ENCODE measurements at places on chromosomes 6 and 20.

DNA sequence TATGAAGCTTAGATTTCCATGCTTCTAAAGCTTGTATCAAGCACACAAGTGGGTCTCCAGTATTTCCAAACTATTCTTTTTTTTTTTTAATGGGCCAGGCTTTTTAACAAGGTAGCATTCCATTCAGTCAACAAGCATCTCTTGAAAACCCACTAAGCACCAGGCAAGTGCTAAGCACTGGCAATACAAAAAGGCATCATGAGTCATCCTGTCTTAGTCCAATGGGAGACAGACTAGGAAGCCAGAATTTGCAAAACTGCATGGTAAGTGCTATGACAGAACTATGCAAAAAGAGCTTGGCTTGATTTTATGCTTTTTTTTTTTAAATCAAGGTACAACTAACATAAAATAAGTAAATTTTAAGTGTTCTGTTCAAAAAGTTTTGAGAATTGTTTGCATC, 109.3 kb upstream of the DST start:
- DNase-seq = peak; percentile 12

GRCh38 chr6:137949686-137950390, 82.8 kb downstream of the TNFAIP3 start:
- no peak for DNase-seq

- no peak for DNase-seq
These were observed 246.1 kb downstream of the RIMS1 start for GRCh38 chr6:72132427-72132826.

DNA sequence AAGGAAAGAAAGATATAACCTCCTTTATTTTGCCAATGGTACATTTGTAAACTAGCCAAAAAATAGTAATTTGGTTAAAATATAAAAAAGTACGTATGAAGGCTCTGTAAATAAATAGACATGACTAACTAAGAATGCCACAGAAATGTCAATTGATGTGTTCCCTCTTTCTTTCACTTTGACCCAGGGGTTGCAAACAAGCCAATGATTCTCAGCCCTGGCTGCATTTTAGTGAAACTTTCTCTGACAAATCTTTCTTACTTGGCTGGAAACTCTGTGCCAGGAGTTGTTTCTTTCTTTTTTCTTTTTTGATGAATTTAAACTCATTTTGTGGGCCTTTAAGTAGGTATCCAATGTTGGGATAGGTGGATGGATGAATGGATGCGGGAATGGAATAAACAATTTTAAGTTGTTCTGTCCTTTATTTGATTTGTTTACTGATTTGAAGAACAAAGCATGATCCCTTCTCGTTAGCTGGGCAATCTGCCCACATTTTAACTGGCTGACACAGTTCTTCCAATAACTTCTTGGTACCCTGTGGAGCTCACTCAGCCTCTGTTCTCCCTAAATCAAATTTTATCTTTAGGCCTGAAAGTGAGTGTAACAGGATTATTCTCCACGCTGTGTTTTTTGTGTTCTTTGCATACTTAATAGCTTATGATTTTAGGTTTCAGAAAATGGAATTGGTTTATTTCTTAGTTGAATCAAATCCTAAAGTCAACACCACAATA, 58.6 kb upstream of the GCLC start:
- no peak for DNase-seq

DNA sequence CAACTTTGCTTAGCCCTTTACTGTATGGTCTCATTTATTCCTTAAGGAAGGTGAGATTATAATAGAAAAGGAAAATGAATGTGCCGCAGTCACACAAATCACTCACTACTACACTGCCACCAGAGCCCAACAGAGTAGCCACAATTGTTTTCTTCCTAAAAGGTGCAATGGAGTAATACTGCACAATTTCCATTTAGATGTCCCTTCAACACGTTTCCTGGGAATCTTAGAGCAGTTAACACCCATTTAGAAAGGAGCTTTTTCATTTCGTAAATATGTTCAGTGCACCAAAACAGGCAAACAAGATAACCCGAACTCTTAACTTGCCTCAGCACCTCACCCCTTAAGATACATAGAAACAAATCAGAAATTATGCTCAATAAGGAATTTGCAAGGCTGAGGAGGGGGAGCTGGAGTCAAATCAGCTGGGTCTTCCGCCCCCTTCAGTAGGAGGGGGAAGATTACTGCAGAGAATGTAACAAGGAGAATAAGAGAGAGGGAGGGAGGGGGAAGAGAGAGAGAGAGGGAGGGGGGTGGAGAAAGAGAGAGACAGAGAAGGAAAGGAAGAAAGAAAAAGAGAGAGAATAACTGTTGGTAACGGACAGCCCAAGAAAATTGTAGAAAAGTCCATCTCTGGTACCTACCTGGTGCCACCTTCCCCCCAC, 155.5 kb downstream of the BCAS1 start:
- no peak for DNase-seq

DNA sequence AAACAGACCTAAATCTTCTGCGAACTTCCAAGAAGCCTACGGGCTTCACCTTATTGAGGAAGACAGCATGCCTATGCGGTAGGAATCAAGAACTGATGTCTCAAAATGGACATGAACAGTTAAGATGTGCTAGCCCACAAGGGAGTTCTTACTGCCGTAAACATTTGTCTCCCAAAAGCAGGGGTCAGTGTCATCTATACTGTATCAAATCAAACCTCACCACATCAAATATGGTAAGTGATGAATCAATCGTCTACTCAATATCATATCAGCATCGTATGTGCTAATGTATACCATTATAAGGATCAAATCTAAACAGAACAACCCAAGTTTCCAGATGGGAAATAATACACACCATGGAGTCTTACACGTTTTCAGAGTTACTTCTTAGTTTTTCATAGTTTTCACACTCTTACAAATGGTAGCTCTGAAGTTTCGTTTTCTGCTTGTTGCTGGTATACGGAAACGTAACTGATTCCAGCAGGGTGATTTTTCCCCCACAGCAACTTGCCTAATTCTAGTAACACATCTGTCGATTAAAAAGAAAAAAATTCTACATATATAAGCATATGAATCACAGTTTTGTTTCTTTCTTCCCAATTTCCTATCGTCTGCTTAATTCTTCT, 12.6 kb downstream of the RRBP1 start:
- no peak for DNase-seq

- no peak for DNase-seq
These were observed 247.8 kb upstream of the CHD6 start for GRCh38 chr20:41865938-41866337.

GRCh38 chr6:146543940-146544615, 445 bp downstream of the RAB32 start:
- DNase-seq = no peak

DNA sequence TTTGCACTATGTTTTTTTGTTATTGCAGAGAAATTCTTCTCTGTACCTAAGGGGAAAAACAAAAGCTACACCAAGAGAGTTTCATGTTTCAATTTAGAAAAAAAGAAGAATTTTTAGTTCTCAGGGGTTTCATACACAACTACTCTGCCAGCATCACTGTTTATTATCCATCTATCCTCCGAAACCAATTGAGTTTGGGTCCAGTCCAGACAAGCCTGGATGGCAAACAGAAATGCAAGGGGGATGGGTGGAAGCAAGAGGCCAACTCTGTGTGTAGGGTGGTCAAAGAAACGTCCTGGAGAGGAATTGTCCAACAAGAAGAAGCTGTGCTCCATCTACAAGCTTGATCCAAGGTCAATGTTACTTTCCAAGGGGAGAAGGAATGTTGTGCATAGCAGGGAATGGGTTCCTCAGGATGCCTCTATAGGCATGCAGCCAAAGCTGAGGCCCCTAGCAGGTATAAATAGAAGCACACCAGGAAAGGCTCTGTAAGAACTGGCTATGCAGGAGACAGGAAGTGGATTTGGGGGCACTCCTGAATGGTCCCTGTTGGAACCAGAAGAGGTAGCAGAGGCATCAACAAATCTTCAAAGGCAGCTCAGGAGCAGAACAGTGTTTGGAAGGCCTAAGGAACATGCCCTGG, 64.4 kb downstream of the FILIP1 start:
- DNase-seq = no peak

- DNase-seq = no peak
These were observed 17.2 kb upstream of the FOXA2 start for GRCh38 chr20:22601361-22602141.

DNA sequence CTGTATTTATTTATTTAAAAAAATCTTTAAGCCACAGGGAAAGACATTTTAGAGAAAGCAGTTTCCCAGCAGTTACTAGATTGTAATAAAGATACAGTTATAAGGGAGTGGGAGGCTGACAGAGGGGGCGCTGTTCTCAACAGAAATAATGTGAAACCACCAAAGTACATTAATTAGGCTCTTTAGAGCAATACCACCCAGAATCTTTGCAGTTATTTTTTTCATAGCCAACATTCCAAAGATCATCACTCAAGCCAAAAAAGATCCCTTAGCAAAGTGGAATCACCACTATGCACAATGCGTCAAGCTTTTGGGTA, 331.3 kb upstream of the DEFB112 start:
- DNase-seq = no peak

DNA sequence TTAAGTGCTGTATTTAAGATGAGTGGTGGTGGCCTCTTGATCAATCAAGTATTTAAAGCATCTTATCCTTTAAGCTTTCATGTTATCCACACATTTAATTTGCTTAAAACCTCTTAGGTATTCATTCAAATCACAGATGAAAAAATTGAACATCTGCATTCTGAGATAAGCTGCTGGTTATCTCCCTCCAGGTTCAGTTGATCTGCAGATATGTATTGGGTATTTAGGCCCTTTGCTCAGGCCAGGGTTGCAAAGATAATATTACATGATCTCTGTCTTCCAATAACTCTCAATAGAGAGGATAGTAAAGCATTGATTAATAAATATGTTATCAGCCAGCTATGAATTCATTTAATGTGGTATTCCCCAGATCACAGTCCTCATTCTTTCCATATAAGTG, 45.9 kb downstream of the RPS12 start:
- no peak for DNase-seq

DNA sequence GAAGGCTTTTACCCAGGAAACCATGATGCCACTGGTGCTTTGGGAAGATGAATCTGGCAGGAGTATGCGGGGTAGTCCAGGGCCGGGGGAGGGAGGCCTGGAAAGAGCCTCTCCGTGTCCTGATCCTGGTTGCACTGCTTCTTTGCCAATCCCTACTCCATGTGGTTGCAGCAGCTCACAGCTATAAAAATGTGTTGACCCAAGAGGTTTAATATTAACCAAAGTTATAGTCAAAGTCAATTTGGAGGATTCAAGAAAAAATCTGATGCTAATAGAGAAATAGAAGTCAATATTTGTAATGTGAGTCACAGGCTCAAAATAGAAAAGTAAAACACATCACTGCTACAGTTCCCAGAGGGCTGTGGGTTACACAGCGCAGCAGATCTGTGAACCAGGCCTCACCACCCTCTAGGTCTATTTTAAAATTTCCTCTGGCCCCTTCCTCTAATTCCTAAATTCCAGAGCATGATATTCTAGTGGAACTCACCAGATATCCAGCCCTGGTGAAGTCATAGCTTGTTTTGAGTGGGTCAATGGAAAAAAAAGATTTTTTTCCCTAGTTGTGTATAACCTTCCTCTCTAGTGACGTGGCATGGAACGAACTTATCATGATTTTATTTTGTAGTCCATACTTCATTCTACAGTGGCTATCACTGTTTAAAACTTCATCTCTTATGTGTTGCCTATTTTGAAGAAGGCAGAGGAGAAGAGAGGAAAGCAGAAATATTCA, 63.2 kb upstream of the BMP2 start:
- DNase-seq = no peak

DNA sequence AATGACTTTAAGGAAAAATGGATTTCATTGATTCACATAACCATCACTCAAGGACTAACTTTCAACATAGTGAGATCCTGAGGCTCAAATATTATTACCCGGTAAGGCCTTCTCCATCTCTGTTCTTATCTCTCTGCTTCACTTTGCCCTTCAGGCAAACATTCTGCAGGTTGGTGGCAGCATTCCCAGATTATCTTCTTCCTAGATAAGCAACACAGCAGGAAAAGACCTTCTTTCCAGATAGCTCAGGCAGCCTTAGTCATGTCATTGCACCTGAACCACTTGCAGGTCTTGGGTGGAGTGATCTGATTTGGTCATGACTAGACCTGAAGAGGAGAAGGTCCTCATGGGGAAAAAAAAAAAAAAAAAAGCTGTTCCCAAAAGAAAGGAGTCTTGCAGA, 5.3 kb upstream of the HIVEP2 start:
- no peak for DNase-seq

DNA sequence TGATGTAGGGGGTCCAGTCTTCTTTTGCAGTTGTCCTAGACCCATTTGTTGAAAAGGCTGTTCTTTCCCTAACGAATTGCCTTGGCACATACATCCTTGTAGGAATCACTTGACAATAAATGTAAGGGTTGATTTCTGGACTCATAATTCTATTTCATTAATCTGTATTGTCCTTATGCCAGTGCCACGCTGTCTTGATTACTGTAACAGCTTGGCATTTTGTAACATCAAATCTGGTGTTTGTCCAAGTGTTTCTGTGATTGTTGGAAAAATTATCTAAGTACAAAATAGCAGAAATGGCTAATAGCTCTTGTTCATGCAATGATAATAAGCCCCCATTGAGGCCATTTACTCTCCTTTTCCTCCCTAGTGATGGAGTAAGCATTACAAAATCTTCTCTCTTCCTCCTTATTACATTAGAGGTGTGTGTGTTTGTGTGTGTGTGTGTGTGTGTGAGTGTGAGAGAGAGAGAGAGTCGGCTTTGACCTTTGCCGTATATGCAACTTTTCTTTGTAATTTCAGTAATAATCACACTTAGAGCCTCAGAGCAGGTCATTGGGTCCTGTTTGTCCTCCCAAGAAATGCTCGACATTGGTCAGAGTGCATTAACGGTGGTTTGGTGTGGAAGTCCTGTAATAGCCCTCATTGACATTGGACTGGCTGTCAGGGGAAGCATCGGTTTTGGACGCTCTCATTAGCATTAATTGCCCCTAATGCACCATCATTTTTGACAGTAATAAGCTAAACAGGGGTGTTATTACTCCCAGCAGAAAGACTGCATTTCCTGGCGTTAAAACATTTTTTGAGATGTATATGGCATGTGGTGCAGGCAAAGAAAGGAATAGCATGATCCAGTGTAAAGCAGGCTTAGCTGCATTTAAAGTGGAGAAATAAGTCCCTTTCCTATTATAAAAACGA, 40.7 kb upstream of the MROH8 start:
- no peak for DNase-seq

- DNase-seq = no peak
These were observed 23.3 kb downstream of the RNF144B start for GRCh38 chr6:18410412-18410811.

DNA sequence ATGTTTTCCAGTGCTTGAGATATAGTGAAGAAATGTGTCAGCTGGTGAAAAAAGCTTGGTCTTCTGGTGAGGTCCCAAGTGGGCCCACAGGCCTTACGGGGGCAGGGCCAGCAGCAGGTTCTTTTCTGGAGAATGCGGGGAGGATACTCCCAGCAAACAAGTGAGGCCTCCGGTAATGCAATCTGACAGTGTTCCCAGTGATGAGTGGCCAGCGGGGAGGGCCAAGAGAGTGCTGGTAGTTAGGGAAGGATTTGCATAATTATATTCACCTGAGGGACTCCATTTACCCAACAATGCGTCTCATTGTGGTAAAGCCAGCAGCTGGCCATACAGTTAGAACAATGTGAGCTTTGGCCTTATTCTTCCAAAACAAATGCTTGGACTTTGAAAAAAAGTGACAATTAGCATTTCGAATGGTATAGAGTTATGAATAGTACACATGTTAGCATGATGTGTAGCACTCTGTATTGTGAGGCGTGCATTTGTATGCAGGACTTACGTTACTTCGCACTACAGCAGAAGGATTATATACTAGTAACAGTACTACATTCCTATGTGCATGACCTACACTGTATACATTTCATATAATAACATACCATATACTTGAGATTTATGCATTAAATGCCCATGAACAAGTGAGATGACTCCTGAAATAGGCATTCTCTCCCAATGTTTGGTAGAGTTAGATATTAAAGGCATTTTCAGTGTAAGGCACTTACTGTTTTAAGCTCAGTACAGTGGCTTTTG, 69.8 kb downstream of the MYB start:
- DNase-seq = no peak

Measured in NCI-H510A (cell line).